ENCODE measurements at places on chromosomes 13 and 19.

DNA sequence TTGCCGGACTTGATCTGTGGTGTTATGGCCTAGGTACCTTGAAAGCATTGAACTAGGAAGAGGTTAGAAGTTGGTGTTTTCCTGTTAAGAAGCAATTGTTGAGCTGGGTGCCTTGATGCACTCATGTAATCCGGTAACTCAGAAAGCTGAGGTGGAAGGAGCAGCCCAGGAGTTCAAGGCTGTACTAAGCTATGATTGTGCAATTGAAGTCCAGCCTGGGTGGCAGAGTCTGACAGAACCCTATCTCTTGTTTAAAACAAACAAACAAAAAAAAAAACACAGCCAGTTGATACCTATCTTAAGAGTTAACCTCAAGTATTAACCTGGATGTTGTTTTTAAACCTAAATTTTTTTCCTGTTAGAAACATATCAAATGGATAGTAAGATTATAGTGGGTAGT is 19.3 kb downstream of the SAFB start:
- DNase-seq, result no peak
- peaks cover 46% of the 10 kb centered on the region for H3K36me3 ChIP-seq
- peak overlapping the region; percentile 22 for H3K27ac ChIP-seq
- peaks cover 34% of the 10 kb centered on the region for H3K4me1 ChIP-seq
- H3K4me3 ChIP-seq, result no peak overlapping the region
- H3K27me3 ChIP-seq, result no peaks in the 10 kb centered on the region

DNA sequence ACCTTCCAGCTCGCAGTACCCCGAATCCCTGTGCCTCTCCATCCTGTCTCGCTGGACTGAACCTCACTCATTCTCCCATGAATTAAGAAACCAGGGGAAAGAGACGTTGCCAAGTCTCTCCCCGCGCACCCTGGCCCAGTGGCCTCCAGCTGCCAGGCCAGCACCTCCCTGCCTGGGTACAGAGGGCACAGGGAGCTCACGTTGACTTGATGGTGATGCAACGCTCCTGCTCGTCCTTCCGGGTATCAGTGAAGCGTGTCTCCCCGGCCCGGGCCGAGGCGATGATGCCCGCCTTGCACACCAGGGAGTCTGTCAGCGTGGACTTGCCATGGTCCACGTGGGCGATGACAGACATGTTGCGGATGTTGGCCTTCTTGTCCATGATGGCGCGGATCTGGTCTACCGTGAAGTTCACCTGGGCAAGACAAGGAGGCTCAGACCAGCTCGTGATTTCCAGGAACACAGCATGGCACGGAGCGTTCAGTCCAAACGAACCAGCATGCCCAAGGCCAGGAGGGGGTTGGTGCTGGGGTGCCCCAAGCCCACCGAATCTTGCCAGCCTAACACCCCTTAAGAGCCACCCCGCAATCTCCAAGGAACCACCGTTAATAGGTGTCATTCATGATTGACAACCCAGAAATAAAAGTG is 1.2 kb downstream of the EEF2 start:
- peak overlapping the region; percentile 95 for H3K27ac ChIP-seq
- peaks cover 60% of the 10 kb centered on the region for H3K36me3 ChIP-seq
- peak overlapping the region; percentile 94 for H3K4me3 ChIP-seq
- no peaks in the 10 kb centered on the region for H3K27me3 ChIP-seq

DNA sequence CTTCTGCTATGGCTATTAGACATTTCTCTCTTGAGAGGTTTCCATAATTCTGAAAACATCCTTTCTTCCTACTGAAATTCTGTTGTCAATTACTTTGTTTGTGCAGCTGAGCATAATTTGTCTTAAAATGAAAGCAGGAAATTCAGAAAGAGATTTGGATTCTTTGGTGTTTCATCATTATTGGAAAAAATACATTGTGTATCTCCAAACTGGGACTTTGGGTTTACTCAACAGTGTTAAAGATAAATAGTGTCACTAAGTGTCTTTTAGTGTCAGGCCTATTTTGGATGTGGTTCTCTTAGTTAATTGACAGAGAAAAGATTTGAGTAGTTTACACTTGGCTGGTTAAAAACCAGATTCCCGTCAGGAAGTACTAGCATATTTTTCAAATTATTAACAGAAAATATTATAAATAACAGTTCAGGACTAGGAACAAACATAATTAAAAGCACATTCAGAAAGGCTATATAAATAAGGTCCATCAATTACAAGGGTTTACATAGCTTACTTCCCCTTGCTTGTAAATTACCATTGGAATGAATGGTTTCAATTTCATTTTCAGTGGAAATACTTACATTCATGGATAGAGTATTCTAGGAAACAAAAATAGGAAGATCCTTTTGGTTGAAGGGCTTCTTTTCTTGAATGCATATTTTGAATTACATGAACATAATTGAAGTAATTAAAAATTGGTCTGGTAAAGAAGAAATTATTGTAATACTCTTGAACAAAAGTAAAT is 483.1 kb downstream of the GPC6 start:
- H3K27me3 ChIP-seq, result no peaks in the 10 kb centered on the region
- no peak for DNase-seq
- H3K27ac ChIP-seq, result no peak overlapping the region
- no peak overlapping the region for H3K4me3 ChIP-seq
- H3K4me1 ChIP-seq, result no peaks in the 10 kb centered on the region
- no peaks in the 10 kb centered on the region for H3K36me3 ChIP-seq

- H3K4me1 ChIP-seq, result peaks cover 5% of the 10 kb centered on the region
- no peak overlapping the region for H3K27ac ChIP-seq
- DNase-seq, result no peak
- peaks cover 18% of the 10 kb centered on the region for H3K27me3 ChIP-seq
- no peak overlapping the region for H3K4me3 ChIP-seq
Measured at GRCh38 chr13:42876887-42877545, 95.6 kb downstream of the FAM216B start.

DNA sequence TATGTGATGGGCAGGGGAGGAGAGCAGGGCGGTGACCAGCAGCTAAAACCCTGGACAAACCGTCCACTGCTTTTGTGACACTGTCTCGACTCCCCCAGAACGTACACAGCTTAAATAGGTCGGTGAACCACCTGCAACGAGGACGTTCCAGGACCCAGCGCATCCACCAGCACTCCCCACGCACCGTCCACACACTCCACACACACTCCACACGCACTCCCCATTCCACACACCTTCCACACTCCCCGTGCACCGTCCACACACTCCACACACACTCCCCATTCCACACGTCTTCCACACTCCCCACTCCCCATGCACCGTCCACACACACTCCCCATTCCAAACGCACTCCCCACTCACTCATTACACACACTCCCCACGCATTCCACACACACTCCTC is 38.3 kb upstream of the C13orf46 start:
- peaks cover 28% of the 10 kb centered on the region for H3K36me3 ChIP-seq
- no peak overlapping the region for H3K27ac ChIP-seq
- H3K27me3 ChIP-seq, result no peaks in the 10 kb centered on the region

DNA sequence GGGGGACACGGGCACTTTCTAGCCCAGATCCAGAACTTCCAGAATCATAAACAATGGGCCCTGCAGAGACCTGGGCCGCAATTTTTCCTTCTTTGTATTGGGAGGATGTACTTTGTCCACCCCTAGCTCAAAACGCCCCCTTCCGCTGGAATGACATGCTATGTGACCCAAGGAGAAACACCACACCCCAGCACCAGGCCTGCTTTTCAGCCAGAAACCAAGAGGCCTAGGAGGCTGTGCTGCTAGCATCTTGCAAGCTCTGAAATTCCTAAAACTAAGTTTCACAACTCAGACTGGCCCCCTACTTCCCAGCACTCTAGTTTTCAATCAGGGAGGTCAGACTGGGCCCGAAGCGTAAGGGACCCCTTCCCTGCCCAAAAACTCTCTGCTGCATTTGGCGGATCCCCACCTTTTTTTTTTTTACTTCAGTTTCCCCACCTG is 538 bp downstream of the LSM4 start:
- H3K27me3 ChIP-seq, result no peaks in the 10 kb centered on the region
- H3K27ac ChIP-seq, result peak overlapping the region; percentile 91
- H3K4me3 ChIP-seq, result peak overlapping the region; percentile 85
- peak; percentile 77 for DNase-seq
